ENCODE measurements at places on chromosomes 12 and 14.

DNA sequence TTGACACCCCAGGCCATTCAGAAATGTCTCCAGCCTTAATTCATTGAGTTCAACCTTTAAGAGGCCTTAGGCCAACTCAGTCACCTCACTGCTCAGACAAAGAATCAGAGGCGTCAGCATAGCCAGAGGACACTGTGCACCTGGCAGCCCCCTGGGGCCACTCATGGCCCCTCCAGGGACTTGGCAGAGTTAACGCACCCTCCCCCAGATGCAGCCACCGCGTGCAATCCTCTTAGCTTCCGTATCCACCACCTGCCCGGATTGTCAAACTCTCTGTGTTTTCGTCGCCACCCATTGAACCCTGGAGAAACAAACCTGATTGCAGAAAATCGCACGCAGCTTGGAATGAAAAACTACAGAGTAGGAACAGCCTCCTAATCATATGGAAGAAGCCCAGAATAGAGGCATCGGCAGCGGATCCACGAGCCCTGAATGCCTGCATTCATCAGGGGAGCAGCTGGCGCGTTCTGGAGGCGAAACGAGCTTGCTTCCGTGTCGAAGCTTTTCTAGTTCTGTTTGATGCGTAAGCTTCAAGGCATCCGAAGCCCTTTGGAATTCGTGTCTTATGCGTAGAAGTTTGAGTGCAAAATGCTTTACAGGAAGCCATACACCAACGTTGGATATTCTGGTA lies 22.4 kb downstream of the BRI3BP start:
- DNase-seq = peak; percentile 89

- no peak for DNase-seq
These were observed 66.0 kb downstream of the TMTC3 start for GRCh38 chr12:88207921-88208620.

- DNase-seq = no peak
These were observed 47.7 kb downstream of the SERPINA3 start for GRCh38 chr14:94659901-94660300.

- no peak for DNase-seq
These were observed 955.1 kb downstream of the TMTC2 start for GRCh38 chr12:83641789-83642188.

DNA sequence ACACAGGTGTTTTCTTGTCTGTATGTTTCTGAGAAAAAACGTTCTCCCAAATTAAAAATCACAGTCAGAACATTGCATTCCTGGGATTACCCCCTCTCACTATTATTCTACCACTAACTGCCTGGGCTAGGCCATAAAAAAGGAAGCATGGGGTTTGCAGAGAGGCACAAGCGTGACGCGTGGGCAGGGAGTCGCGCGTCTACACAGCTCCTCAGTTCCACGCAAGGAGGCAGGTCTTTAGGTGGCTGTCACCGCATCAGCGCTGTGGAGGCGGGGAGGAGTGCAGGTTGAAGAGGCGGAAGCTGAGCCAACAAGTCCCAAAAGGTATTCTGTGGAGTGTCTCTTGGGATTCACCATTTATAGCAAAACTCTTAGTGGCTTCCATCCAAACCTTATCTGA lies 109.9 kb downstream of the RIMBP2 start:
- DNase-seq = peak; percentile 32

DNA sequence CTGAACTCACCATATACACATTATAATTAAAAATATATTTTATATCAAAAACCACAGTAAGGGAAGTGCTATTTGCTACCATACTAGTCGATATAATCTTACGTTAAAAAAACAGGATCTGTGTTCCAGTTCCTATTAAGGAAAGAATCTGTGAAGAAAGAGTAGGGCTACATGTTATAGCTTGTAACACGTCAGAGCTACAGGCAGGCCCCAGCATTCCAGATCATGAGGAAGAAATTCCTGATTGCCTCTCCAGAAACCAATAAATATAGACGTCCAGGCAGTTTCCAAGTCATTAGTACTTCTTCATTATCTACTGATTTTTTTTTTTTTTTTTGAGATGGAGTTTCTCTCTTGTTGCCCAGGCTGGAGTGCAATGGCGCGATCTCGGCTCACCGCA lies 20.6 kb downstream of the SGPP1 start:
- no peak for DNase-seq

DNA sequence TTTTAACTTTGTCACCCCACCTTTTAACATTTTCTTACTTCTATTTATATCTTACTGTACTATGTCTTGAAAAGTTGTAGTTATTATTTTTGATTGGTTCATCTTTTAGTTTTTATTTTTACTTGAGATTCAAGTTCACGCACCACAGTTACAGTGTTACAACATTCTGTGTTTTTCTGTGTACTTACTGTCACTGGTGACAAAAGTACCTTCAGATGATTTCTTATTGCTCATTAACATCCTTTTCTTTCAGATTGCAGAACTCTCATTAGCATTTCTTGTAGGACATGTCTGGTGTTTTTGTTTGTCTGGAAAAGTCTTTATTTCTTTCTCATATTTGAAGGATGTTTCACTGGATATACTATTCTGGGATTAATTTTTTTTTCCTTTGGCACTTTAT lies 289.9 kb downstream of the BCAT1 start:
- DNase-seq = no peak

GRCh38 chr12:6943722-6944380 lies at the start of the genes C12orf57 and RNU7-1:
C12orf57 (plus strand) TSS chr12:6944022; CDS start chr12:6944122, 100 bp downstream.
RNU7-1 (plus strand) TSS chr12:6943816.
- DNase-seq = peak; percentile 74

- no peak for DNase-seq
These were observed 20.6 kb upstream of the TMPRSS12 start for GRCh38 chr12:50822082-50822481.

- no peak for DNase-seq
These were observed 98.9 kb downstream of the PRKCH start for GRCh38 chr14:61420326-61420725.

- peak; percentile 31 for DNase-seq
These were observed 19.1 kb downstream of the AMN start for GRCh38 chr14:102941419-102942011.

GRCh38 chr12:116628989-116629388 lies 69.8 kb downstream of the MAP1LC3B2 start:
- no peak for DNase-seq

DNA sequence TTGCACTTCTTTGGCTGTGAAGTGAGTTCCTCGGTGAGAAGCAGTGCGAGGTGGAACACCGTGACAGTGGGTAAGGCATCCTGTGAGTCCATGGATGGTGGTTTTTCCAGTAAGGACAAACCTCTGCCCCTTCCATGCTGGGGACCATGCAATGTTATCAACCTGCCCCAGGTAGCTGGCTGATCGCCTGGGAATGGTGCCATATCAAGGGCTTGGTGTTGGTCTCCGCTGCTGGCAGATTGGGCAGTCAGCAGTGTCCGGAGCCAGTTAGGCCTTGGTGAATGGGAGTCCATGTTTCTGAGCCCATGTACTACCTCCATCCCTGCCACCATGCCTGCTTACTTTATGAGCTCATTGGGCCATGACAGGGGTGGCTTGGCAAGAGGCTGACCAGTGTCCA lies 114.7 kb upstream of the C14orf180 start:
- DNase-seq = no peak

DNA sequence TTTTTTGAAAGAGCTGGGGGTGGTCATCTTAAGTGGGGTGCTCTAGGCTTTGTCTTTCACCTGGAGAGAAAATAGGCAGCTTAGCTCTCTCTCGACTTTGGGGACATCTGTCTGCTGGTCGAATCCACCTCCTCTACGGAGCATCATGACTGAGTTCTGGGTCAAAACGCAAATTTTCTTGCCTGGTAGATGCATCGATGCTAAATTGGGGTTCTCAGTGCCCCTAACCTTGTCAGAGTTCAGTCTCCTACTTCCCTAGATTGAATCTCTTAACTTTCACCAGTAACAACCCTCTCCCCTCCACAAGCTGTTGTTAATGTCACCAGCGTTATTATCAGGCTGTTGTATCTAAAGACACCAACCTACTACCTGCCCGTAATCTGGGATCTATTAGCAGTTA lies 682 bp downstream of the FLRT2 start:
- DNase-seq = no peak

DNA sequence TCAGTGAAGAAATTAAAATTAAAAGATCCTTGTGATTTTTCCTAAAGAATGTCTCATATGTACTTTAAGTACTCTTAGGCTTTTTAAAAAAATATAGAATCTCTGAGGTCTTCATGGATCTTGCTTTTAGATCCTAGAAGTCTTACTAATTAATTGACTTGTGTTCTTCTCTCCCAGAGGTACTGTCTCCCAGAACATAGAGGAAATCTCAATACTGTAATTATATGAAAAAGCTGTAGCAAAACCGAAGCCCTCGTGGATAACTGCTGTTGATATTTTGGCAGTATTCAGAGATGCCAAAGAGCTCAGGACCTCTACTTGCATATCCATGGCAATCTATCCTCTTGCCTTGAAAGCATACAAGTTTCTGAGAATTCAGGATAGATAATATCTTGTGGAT lies at the start of gene OR9K2:
Gene OR9K2 (plus strand): TSS at position 301 of the 400 bp plus-strand sequence. CDS start 3,429 bp downstream, outside the sequence.
- DNase-seq = no peak

- DNase-seq = no peak
These were observed 1.9 kb upstream of the ACTR10 start for GRCh38 chr14:58198086-58198485.

GRCh38 chr12:52181746-52182145 lies 10.1 kb downstream of the KRT80 start:
- peak; percentile 78 for DNase-seq

- DNase-seq = no peak
These were observed 144.1 kb downstream of the SUDS3 start for GRCh38 chr12:118520214-118521035.

- no peak for DNase-seq
These were observed 54.1 kb downstream of the GRIP1 start for GRCh38 chr12:66624806-66625205.

DNA sequence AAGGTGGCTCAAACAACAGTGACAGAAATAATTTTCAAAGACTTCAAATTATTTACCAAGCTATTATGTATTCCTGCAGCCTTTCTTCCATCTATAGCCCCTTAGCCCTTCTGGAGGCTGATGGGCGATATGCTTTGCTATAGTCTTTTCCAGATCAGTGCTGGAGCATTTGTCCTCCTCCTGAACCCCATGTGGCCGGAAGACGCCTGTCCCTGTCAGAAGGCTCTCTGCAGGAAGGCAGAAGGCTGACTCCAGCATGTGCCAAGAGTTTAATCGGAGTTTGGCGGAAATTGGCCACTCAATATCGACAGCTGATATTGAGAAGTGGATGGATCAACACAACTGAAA lies 49.3 kb upstream of the MAX start:
- DNase-seq = no peak

GRCh38 chr14:55084401-55085059 lies 33.1 kb downstream of the MAPK1IP1L start:
- no peak for DNase-seq

DNA sequence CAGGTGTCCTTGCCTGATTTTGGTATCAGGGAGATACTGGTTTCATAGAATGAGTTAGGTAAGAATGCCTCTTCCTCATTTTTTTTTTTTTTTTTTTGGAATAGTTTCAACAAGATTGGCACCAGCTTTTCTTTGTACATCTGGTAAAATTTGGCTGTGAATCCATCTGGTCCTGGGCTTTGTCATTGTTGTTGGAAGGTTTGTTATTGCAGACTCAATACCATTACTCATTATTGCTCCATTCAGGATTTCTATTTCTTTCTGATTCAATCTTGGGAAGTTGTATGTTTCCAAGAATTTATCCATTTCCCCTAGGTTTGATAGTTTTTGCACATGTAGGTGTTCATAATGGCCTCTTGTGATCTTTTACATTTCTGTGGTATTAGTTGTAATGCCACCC lies 126.0 kb upstream of the KITLG start:
- DNase-seq = no peak

DNA sequence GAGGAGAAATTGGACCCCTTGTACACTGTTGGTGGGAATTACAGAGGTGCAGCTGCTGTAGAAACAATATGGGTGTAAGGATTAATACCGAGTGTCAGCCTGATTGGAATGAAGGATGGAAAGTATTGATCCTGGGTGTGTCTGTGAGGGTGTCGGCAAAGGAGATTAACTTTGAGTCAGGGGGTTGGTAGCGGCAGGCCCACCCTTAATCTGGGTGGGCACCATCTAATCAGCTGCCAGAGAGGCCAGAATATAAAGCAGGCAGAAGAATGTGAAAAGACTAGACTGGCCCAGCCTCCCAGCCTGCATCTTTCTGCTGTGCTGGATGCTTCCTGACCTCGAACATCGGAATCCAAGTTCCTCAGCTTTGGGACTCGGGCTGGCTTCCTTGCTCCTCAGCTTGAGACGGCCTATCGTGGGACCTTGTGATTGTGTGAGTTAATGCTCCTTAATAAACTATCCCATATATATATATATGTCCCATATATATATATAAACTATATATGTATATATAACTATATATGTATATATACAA lies 38.4 kb upstream of the PPP2R5C start:
- DNase-seq = no peak

DNA sequence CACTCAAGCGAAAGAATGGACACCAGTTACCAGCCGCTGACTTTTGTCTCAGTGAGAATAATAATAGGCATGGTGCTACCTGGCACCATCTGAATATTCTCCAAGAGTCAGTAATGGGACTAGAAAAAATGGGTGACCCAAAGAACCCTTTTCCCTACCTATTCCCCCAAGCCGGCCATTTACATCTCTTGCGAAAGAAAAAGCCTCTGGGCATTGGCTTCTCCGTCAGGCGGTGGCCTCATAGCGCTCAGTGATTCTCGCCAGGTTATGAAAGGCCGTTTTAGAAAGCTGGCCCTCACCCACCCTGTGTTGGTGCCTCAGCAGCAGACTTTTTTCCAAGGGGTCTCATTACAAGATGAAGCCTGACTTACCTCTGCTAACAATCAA lies 523 bp upstream of the SLC6A15 start:
- no peak for DNase-seq

GRCh38 chr14:33738491-33738890 lies 212.4 kb downstream of the EGLN3 start:
- DNase-seq = no peak

- no peak for DNase-seq
These were observed 17.4 kb upstream of the COL2A1 start for GRCh38 chr12:48021485-48022179.

- no peak for DNase-seq
These were observed 13.9 kb downstream of the ALDH2 start for GRCh38 chr12:111780615-111781014.

- no peak for DNase-seq
These were observed 2.2 kb upstream of the NXPH4 start for GRCh38 chr12:57214398-57214781.

GRCh38 chr14:22980672-22981089 lies 1.7 kb downstream of the AJUBA start:
- no peak for DNase-seq

- DNase-seq = no peak
These were observed 5.4 kb downstream of the SLC15A4 start for GRCh38 chr12:128818065-128819022.

DNA sequence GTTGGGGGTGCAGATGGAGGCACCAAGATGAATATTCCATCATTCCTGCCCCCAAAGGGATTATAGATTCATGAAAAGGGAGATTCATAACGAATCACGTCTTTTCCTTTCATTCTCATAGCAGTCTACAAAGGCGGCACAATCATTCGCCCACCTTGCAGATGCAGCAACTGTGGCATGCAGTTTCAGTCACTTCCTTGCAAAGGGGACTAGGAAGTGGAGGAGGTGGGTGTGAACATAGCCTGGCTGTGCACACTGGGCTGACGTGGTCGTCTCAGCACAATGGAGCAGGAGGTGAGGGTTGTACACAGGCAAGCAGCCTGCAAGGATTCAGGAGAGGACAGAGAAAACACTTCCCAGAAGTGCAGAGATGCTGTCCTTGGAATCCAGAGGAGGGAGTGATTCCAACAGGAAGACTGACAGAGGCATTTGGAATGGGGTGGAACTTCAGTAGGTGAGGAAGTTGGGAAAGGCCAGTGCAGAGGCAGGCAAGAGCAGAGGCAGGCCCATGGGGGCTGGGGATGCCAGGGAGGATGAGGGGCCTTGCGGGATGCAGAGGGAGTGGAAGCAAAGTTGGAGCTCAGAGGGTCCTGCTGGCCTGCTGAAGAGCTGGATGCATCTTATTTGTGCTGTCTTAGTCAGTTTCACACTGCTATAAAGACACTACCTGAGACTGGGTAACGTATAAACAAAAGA lies 21.9 kb upstream of the PPP2R5C start:
- DNase-seq = no peak

Measured in NCI-H2107 (cell line).